ENCODE measurements at places on chromosomes 6 and 20. TPM values are rescaled to one million over a fixed set of nuclear protein-coding genes. Genes with fewer than 3 reads are reported as not detected.
A peak's percentile ranks its signal among the peaks of the same experiment; 100 is the strongest.

NHSL1 gene
- total RNA-seq, result 30.2 TPM

HSF2 gene
- 18.8 TPM for total RNA-seq

BMP6 gene
- total RNA-seq, result 90.2 TPM

PLTP gene
- total RNA-seq, result 4.4 TPM

RNF8 gene
- total RNA-seq, result 20.8 TPM

LTB gene
- total RNA-seq, result 9.2 TPM

MMP24 gene
- total RNA-seq, result 0.20 TPM

MEI4 gene
- total RNA-seq, result not detected

BMP2 gene
- 14.5 TPM for total RNA-seq

PXMP4 gene
- 3.9 TPM for total RNA-seq

- DNase-seq, result peak; percentile 66
Observed at GRCh38 chr6:73652637-73653570, 888 bp downstream of the SLC17A5 start.

DNA sequence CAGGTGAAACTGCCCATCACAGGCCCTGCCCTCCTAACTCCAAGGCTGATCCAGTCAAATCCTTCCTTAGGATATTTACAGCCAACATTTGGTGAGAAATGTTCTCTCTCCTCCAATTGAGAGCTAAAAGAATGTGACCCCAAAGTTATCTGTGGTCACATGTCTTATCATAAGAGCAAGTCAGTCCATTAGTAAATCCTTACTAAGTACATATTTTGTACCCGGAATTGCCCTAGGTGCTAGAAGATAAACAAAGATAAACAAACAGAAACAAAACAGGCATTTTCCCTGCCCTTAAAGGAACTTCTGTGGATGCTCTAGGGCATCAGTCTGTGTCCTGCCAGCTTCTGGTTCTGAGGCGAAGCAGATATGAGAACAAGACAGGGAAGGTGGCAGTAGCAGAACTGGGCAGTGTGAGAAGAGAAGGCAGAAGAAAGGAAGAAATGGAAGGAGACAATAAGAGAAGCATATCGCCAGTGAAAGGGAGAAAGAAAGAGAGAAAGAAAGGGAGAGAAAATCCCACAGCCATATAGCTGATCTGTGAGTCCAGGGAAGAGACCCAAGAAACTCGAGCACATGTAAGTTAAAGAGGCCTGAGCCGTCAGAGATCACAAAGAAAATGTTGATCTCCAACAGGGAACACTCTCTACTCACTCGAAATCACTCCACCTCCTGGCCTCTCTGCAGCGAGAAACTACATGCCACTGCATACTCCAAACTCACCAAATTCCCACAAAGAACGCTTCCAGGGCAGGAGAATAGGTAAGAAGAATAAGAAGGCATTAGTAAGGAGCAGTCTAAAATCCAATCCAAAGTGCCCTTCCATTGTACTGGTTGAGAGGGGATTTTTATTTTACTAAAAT is 41.7 kb downstream of the CDK5RAP1 start:
- no peak for DNase-seq

- DNase-seq, result no peak
Observed at GRCh38 chr6:116556065-116556464, 2.5 kb downstream of the CALHM4 start.

DNA sequence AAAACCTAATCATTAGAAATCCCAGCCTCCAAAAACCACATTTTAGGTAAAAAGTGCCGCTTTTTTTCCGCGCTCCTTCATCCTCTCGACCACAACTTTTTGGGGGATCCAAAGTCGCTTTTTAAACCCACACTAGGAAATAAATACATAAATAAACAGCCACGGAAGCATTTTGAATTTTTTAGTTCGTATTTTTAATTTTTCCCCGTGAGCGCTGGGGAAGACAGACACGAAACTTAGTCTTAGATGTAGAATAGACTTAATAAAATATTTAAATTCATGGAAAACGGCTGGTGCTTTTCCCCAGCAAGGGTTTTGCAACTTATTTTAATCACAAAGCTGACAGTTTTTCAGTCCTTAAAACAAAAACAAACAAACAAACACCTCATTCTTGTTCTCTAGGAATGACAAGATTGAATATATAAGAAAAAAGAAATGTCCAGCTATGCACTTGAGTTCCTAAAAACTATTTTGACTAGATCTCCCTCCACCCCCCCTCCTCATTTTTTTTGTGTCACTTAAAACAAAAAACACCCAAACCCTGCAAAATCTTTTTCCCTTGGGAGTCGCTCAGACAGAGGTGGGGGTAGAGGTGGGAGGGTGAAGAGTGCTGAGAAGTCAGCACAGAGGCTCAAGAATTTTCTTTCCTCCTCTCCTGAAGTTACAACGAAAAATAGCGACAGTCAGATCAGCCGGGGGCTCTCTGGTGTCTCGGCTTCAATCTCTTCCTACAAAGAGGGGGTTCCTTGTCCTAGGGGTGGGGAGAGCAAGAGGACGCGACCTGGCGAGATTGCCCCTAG is 43.4 kb upstream of the SUPT3H start:
- no peak for DNase-seq

- no peak for DNase-seq
Observed at GRCh38 chr20:35885212-35885611, 69.1 kb downstream of the SCAND1 start.

DNA sequence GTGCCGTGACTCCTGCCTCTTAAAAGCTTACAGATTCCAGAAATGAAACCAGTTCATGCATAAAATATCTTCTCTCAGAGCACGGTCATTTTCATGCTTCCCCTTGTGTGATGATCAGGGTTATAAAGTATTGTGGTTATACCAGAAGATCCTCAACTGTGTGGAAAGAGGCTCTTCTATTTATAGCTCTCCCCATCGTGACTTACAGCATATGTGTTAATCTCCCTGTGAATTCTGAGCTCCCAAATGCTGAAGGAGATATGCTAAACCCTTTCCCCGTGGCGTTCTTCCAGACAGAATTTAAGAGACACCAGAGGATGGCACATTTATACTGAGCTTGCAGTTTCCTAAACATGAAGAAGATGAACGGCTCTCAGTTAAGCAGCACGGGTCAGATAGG is 158.8 kb downstream of the CDH26 start:
- DNase-seq, result no peak

- no peak for DNase-seq
Observed at GRCh38 chr6:106502559-106502958, 126.7 kb downstream of the RTN4IP1 start.

GRCh38 chr6:43856005-43856765 is 86.2 kb downstream of the VEGFA start:
- peak; percentile 15 for DNase-seq

- DNase-seq, result no peak
Observed at GRCh38 chr6:17867880-17868279, 119.6 kb downstream of the KIF13A start.

GRCh38 chr6:139288496-139289040 is 3.2 kb downstream of the TXLNB start:
- DNase-seq, result no peak

DNA sequence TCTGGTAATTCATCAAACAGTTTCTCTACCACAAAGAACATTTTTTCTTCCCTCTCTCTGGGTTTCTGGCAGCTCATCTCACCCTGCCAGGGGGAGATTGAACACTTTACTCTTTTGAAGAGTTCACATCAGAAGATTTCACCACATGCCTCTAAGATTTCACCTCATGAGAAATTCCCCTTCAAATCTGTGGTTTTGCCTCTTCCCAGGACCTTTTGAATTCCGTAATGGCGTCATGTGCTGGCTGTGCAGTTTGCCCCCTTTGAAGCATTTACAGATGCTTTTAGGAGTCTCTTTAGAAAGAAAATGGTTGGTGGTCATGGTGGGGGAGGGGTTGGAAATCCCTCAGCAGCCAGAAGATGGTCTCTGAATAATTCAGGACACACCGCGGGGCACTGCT is 486.1 kb downstream of the QKI start:
- no peak for DNase-seq

- DNase-seq, result no peak
Observed at GRCh38 chr20:61135266-61135665, 116.8 kb upstream of the CDH4 start.

DNA sequence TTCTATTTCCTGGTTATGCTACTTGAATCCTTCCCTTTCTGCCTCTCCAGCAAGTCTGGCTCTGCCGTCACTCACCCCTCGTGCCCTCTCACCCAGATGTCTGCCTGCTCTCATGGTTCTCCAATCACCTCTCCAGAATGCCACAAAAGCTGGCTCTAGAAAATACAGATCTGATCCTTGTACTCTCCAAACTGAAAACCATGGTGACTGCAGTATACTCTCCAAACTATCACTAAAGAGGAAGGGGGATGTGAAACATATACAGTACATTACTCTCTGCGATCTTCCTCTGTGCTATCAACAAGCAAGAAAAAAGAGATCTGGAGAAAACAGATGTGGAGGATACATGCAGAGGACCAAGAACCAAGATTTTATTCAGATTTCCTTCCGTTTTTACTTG is 91.1 kb downstream of the ATXN1 start:
- no peak for DNase-seq

DNA sequence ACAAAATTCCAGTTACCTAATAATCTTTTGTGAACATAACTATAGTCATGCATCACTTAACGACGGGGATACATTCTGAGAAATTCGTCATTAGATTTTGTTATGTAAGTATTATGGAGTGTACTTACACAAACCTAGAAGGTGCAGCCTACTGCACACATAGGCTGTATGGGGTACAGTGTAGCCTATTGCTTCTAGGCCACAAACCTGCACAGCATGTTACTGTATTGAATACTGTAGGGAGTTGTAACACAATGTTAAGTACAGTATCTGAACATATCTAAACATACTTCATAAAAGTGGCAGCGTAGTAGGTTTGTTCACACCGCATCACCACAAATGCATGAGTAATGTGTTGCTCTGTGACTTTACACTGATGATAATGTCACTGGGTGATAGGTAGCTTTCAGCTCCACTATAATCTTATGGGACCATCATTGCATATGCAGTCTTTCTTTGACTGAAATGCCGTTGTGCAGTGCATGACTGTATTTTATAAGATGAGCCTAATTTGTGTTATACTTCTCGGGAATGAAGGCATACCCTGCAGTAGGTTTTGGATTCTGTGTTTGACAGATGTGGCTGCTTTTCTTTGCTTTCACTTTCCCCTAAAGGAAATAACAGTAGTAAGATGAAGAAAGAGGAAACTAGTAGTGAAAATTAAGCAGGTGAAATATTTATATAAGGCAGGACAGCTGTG is 365.6 kb downstream of the FARS2 start:
- DNase-seq, result peak; percentile 8

- no peak for DNase-seq
Observed at GRCh38 chr20:62910777-62911497, 15.4 kb downstream of the DIDO1 start.

- DNase-seq, result no peak
Observed at GRCh38 chr6:53532061-53532797, 12.7 kb downstream of the GCLC start.

DNA sequence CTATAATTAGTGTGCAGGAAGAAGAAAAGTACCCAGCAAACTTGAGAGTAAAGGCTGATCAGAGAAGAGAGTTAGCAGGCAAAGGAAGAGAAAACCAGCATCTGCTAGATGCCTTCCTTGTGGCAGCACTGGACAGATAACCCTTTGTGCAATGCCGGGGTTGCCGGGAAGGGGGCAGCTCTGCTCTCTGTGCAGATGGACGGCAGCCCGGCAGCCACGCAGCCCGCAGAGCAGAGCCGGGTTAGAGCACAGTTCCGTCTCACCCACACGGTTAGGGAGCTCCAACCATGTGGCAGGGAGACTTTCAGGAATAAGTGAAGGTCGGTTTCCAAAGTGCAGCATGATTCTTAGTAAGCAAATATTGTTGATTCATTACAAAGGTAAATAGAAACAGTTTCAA is 80.0 kb upstream of the RPS6KA2 start:
- DNase-seq, result peak; percentile 49

GRCh38 chr6:87641065-87641692 is 51.2 kb downstream of the ORC3 start:
- no peak for DNase-seq

DNA sequence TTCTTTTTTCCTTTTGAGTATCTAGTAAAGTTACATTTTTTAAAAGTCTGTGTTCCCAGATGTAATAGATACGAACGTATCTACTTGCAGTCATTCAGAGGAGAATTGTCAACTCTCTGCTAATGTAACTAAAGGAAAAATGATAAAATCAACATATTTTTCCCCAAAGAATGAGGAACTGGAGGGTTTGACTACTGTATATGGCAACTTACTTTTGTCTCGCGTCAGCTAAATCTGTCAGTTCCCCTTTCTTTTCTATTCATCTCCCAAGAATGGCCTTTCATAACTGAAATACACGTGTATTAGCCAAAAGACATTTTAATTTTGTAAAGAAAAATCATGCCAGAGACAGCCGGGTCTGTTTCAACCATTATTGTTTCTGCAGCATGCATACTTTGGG is 5.4 kb downstream of the EYA2 start:
- DNase-seq, result no peak

DNA sequence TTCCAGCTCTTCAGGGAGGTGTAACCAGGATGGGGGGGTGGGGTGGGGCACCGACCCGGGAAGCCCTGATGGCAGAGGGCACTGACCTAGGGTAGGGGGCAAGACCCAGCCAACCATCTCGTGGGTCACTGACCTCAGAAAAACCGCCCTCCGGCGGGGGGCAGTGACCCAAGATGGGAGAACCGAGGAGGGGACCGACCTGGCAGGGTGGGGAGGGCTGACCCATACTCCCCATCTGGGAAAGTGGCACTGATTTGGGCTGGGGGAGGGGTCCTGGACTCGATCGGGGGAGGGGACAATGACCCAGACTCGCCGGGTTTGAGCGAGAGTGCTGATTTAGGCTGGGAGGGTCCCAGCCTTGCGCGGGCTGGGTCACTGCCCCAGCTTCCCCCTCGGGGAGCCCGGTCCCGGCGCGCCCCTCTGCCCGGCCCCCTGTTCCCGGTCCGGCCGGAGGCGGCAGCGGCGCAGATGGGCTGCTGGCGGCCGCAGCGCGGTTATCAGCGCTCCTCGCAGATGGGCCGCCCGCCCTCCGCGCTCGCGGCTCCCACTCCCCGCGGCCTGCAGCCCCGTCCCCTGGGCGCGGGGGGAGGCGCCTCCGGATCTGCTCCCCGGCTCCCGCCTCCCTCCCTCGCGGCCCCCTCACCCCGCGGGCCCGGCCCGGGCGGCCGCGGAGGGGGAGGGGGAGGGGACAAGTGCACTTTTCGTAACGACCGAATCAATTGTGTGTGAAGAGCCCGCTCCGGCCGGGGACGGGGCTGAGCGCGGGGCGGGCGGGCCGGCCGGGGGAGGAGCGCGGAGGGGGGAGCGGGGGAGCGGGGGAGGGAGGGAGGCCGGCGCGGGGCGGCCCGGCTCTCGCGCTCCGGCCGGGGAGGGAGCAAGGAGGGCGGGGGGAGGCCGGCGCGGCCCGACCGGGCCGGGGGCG is 2.2 kb downstream of the NOL4L start:
- peak; percentile 7 for DNase-seq
